ENCODE measurements at places on chromosomes 16 and 17.
A peak's percentile ranks its signal among the peaks of the same experiment; 100 is the strongest.

DNA sequence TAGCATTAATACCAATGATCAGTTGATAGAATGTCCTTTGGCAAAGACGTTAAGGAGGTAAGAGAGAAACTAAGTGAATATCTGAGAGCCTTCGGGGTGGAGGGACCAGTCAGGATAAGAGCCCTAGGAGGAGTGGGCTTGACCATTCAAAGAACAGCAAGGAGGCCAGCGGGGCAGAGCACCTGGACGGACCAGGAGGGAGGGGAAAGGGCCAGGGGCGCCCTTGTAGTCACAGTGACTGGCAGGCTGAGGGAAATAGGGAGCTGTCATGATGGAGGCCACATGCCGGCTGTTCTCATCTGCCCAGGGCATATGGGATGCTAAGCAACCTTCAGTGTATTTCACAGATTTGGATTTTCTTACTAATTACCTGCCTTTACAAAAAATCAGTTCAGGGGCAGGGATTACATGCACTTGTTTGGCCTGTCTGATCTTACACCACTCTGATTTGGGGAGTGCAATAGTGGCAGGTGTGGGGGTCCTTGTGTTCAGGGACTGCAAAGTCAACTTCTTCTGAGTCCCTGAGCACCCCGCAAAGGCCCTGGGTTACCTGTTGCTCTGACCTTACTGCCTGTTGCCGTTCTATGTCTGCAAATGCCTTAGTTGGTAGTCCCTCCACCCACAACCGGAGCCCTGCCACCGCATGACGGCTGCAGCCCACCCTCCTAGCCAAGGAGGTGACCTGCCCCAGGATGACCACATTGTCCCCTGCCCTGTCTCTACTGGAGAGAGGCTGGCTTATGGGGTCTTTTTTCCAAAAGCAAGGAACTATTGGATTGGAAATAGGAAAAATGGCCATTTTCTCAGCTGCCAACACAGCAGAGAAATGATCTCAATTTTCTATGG lies 10.0 kb downstream of the TMEM132E start:
- DNase-seq = no peak

- DNase-seq = no peak
Observed at GRCh38 chr17:73072219-73072962, 20.1 kb downstream of the SLC39A11 start.

DNA sequence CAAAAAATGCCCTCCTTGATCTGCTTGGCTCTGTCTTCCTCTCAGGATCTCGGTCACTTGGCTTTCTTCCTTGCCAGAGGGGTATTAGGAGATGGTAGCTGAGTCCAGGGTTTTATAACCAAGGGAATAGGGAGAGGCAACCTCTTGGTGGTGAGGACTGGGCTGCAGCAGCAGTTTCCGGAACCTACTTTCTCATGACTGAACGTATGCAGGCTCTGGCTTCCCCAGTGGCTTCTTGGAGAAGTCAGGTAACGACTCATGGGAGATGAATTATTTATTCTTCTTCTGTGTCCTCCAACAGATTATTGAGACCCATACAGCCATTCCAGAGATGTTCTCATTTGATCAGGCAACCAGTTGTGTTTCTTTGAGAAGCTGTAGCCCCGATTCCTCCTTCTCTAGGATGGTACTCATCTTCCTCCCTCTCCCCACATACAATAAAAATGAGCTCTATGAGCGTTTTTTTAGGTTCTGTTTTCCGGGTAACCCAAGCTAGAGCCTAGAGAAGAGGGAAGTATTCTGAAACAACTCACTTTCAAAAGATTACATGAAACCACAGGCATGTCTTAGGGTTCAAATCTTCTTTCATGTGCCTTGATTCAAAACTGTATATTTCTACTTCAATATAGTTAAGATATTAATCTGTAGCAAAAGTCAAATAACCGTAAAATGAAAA lies 22.3 kb upstream of the DHX40 start:
- DNase-seq = no peak

DNA sequence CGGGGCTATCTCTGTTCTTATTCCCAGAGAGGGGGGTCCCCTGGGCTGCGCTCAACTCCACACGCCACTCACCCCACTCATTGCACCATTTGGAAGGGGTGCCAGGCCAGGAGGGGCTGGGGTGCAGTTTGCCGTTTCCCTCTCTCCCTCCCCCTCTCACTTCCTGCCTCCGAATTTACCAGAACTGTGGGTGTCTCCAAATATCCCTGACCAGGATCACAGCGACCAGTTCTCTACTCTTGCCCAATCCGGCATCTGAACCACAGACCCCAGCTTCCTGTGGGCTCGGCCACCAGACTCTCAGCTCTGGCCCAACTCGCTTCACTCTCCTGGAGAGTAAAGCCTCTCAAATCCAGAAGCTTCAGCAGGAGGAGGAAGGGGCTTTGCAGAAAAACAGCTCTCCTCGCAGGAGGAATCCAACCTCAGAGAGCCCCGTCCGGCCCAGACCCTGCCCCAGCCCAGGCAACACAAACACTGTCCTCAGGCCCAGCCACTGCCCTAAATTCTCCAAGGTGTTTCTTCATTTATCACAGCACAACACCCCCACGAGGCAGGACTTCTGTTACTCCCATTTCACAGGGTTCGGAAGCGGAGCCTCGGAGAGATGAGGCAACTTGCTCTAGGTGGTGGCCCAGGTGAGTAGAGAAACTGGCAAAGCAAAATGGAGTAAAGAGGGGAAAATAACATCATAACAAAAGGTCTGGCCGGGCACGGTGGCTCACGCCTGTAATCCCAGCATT lies 423 bp upstream of the ASGR2 start:
- DNase-seq = no peak

DNA sequence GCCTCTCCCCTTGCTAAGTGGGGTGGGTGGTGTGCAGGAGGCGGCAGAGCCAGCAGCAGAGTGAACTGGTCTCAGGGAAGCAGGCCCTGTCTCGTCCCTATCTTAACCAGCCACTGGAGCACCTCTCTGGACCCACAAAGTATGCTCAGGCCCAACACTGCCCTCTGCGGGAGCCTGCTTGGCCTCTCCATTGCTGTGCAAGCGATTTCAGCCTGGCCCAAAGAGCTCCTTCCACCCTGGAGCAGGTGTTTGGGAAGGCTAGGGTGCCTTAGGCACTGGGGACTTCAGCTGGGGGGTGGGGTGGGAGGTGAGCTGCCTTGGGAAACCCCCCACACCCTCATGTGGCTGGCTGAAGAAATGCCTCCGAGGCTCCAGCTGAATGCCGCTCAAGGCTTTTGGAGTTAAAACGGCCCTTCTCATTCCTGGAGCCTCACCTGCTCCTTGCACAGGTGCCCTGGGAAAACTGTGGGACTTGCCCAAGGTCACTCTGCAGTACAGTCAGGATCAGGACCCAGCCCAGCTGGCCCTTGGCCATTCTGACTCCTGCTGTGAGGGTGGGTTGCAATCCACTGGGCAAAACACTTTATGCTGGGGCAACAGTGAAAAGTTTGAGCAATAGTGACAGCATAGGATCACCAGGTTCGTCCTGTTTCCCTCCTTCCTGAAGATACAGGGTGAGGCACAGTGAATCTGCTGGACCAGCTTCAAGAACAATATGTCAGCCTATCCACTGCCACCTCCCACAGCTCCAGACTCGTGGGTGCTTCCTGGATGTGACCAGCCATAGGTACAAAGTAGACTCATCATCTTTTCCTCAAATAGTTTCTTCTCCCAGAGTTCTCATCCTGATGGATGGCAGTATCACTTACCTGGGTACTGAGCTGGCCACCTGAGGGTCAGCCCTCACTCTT lies 5.9 kb upstream of the UBE2O start:
- no peak for DNase-seq

DNA sequence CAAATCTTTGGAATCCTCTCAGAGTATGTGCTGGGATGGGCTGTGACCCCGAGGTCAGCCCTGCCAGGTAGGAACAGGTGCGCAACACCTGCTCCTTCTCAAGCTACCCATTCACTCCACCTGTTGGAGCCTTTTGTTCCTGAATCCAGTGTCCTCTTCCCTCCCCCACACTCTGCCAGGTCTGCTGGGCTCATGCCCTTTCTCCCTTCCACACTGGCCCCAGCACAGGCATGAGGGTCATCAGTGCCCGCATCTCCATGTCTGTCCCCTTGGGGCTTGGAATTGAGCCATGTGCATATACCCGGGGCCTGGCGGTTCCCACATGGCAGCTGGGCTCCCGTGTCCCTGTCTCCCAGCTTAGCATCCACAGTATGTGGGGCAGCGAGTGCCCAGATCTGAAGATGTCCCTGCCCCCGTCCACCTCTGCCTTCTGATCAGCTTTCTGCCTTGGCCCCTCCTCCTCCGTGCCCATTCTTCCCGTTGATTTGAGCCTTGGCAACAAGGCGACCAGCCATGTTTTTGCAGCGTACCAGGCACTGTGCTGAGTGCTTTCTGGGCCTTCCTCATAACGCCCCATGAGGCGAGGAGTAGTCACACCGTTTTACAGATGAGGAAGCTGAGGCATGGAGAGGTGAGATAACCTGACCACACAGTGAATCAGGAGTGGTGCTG lies 102.2 kb downstream of the RAP1GAP2 start:
- no peak for DNase-seq

DNA sequence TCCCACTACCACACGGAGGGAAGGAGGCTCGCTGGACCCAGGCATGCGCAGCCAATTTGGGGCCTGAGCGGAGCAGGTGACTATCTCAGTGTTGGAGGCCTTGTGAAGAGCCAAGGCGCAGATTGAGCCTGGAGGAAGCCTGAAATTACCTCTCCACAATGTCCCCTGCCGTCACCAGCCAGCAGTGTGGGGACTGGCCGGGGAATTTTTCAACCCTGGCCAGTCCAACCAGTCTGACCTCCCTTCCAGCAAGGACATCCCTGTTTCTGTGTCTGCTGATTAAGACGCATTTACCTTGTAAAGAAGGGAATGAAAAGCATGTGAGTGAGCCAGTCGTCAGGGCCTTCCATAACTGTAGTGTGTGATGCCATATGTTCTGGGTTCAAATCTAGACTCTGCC lies 198.1 kb upstream of the IRX3 start:
- DNase-seq = no peak

- peak; percentile 76 for DNase-seq
Observed at GRCh38 chr16:28984619-28985135, at the start of gene LAT. TSS of gene LAT (plus strand) at chr16:28985052. CDS start at chr16:28985418, 366 bp downstream.

GRCh38 chr17:10631048-10631700 lies 25.9 kb downstream of the MYH3 start:
- DNase-seq = peak; percentile 7

All from T-helper 2 cell treated with Interferon-gamma antibody and Interleukin-4, amounts not matched to agents 5 μg/mL and 100 μg/mL, for 36 hours (primary cell).